ENCODE measurements at places on chromosomes 12 and 14. TPM values are rescaled to one million over a fixed set of nuclear protein-coding genes. Genes with fewer than 3 reads are reported as not detected.

Gene HNF1A
- total RNA-seq, result not detected

Gene LRTM2
- total RNA-seq, result not detected

Gene RAB21
- 124 TPM for total RNA-seq

Gene PTGDR
- total RNA-seq, result 0.29 TPM

Gene TEX52
- not detected for total RNA-seq

Gene SPTB
- total RNA-seq, result 82.5 TPM

Gene KRT6C
- not detected for total RNA-seq

Gene INHBE
- total RNA-seq, result not detected

Gene LUM
- 269 TPM for total RNA-seq

Gene DPPA3
- not detected for total RNA-seq

Gene CAPS2
- 18.2 TPM for total RNA-seq

Gene GLIPR1L1
- not detected for total RNA-seq

Gene SLC24A4
- total RNA-seq, result 0.48 TPM
